ENCODE measurements at places on chromosomes 3 and 15.
A peak's percentile ranks its signal among the peaks of the same experiment; 100 is the strongest.

GRCh38 chr3:184832044-184832443, 20.1 kb downstream of the VPS8 start:
- DNase-seq: no peak

GRCh38 chr15:81001152-81002008, 657 bp downstream of the TLNRD1 start:
- DNase-seq: peak; percentile 25

DNA sequence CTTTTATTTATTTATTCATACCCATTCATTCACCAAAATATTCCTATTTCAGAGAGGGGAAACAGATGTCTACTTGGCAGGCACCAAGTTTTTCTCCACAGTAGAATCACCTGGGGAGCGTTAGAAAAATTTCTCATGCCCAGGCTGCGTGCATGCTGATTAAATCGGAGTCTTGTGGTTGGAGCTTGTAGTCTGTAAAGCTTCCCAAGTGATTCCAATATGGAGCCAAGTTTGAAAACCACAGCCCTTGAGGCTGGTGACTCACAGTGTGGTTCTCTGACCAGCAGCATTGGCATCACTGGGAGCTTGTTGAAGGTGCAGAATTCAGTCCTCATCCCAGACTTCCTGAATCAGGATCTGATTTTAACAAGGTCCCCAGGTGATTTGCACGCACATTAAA, 49.7 kb downstream of the PDHB start:
- no peak for DNase-seq

DNA sequence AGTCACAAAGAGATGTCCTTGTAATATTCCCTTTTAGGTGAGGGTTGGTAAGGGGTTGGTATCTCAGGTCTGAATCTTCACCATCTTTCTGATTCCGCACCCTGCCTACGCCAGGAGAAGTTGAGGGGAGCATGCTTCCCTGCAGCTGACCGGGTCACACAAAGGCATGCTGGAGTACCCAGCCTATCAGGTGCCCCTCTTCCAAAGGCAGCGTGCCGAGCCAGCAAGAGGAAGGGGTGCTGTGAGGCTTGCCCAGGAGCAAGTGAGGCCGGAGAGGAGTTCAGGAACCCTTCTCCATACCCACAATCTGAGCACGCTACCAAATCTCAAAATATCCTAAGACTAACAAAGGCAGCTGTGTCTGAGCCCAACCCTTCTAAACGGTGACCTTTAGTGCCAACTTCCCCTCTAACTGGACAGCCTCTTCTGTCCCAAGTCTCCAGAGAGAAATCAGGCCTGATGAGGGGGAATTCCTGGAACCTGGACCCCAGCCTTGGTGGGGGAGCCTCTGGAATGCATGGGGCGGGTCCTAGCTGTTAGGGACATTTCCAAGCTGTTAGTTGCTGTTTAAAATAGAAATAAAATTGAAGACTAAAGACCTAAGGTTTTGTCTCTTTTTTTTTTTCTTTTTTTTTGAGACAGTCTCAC, 19.8 kb downstream of the TYRO3 start:
- DNase-seq: no peak

DNA sequence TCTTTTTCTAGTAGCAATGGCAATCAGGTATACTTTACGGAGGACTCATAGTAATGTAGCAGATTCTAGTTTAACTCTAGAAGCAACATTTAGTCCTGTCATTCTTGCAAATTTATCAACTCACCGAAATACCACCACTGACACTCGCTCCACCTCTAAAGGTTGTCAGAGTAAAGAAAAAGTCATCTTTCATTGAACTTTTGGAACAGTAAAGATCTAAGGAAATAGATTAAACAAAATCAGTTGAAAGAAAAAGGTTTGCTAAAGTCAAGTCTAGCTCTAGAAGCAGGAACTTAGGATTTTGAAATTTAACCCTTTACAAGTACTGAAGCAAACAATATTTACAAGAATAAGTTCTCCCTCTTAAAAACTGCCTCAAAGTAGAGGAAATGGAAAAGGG, 8.7 kb downstream of the ATP8B4 start:
- no peak for DNase-seq

- no peak for DNase-seq
Observed at GRCh38 chr3:41683666-41684350, 278.1 kb downstream of the ULK4 start.

- no peak for DNase-seq
Observed at GRCh38 chr15:34355241-34355640, 11.8 kb downstream of the LPCAT4 start.

DNA sequence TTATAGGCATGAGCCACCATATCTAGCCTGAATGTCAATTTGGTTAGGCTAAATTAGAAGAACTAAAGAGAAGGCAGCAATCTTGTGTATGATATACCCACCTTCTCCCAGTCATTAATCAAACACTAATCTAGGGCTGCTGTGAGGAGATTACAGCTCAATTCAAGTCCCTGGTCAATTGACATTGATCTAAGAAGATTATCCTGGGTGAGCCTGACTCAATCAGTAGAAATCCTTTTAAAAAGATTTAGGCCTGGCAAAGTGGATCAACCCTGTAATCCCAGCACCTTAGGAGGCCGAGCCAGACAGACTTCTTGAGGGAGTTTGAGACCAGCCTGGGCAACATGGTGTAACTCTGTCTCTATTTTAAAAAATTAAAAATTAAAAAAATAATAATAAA, 2.5 kb upstream of the DNAH12 start:
- no peak for DNase-seq

DNA sequence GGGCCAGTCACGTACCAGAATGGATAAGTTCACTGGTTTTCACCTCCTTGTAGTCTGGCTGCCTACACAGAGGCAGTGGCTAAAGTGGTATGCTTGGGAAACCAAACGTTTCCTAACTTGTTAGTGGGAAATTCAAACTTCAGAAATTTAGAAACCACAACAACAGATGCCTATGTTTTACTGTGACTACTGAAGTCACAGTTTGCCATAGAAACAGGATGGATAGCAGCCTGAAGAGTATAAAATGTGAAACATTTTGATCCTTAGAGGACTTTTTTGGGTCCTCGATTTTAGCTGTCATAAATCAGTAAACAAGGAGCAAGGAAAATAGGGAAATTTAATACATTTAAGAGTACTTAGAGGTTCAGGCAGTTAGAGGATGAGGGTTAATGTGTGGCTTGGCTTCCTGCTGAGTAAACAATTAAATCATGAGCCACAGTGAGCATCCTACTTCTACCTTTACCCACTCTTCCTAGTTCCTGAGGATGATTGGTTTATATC, 48.6 kb downstream of the CMSS1 start:
- no peak for DNase-seq

- DNase-seq: no peak
Observed at GRCh38 chr3:168157903-168158302, 62.2 kb upstream of the GOLIM4 start.

DNA sequence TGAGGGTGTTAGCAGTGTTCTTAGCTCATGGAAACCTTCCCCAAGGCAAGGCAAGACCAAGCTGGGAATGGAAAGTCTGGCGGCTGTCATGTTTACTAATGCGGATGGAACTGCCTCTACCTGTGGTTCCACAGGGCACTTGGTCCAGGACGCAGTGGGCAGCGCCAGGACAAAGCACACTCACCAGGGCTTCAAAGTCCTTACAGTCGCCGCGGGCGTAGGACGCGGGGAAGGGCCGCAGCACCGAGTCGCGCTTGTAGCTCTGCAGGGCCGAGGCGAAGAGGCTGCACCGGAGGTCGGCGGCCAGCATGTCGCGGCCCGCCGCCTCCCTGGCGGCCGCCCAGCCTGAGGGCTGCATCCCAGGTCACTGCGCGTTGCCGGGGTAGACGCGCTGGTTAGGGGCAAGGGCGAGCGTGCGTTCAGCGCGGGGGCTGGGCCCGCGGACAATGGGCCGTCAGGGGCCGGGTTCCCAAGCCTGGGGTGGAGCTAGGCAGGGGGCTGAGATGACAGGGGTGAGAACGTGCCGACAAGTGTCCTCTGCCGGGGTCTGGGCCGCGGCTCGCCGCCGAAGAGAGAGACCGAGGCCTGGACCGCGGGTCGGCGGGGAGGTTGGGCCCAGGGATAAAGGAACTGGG, 497 bp downstream of the PARP16 start:
- no peak for DNase-seq

GRCh38 chr3:3316521-3316920, 137.0 kb upstream of the CRBN start:
- no peak for DNase-seq

DNA sequence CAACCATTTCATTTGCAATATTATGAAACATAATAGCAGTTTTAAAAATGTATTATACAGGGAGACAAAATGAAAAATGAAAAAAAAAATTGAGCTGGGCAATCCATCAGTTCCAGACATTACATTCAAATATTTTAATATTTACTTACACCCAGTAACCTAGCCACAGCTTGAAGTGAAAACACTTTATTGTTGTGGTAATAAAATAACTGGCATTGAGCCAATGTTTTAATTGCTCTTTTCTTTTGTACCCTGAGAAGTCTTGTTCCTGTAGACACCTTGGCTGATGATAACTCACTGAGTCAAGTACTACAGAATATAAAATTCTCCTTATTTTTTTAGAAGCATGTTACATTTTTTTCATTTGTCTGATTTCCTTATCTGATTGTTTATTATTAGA, 180.6 kb downstream of the ROBO1 start:
- DNase-seq: no peak

DNA sequence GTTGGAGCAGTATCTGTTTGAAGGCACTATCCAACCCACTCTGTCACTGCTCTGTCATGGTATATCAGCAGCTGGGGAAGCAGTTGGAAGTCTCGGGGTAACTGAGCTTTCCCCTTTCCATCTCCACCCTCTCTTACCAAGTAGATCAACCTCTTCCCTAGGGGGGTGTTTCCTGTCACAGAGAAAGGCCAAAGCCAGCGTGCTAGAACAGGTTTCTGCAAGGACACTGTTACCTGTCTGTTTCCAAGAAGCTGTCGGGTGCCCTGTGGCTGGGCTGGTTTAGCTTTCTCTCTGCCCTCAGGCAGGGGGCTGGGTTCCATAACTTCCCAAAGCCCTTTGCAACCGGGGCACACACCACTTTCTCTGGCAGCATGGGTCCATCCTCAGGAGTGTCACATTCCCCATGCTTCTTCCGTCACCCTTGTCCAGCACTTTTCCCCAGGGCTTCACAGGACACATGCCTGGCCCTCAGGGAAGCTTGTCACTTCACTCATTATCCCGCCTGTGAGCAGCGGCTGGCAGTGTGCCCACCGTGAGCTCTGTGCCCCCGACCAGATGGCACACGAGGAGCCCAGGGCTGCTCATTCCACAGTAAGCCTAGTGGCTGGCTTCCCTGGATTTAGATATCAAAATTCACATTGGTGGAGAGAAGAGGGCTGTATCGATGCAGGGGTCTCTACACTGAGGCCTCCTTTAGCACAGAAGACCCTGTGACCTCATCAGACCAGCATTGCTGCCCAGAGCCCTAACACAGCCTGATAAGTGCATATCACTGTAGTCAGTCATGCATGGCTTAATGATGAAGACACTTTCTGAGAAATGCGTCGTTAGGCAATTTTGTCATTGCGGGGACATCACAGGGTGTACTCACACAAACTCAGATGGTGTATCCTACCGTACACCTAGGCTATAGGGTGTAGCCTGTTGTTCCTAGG, 205.8 kb downstream of the SLCO3A1 start:
- DNase-seq: no peak

- DNase-seq: no peak
Observed at GRCh38 chr15:39066677-39067076, 502.1 kb upstream of the RASGRP1 start.

GRCh38 chr3:141471160-141471559, 15.7 kb upstream of the RASA2 start:
- DNase-seq: no peak

GRCh38 chr15:52082197-52083036, 30.2 kb downstream of the BCL2L10 start:
- no peak for DNase-seq

GRCh38 chr3:89314454-89315098, 207.2 kb downstream of the EPHA3 start:
- no peak for DNase-seq
